ENCODE measurements at places on chromosomes 5 and 9. TPM values are rescaled to one million over a fixed set of nuclear protein-coding genes. Genes with fewer than 3 reads are reported as not detected.
A peak's percentile ranks its signal among the peaks of the same experiment; 100 is the strongest.

The LECT2 gene
- total RNA-seq, result not detected

DNA sequence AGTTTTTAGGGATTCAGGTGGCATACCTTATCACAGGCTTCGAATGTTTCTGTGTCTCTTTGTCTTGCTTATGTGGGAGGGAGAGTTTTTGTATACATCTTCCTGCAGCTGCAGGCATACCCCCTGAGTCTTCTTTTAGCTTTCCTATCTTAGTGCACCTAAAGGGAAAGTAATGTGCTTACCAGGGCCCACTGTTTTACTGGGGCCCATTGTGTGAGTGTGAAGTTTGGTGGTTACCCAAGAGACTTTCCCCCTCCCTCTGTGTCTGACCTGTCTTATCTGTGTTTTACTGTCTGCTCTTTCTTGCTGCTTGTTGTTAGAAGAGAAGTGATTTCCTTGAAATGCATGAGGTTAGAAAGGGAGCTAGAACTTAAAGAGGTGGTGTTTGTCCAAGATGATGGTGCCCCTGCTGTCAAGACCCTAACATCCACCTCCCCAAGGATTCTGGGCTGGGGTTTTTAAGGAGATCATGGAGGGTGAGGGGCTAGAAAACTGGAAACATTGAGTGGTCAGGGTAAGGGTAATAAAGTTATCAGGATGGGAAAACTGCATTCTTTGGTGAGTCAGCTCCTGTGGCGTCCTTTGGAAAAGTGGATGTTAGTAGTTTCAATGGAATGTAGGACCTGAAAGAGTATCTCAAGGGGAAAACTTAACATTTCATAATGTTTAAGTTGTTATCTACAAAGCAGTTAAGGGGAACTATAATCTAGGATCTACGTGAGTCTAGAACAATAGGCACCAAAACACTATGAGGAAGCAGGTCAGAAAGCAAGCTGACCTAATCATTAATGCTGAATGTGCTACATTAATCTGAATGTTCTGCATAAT lies 583.5 kb upstream of the TUSC1 start:
- no peaks in the 10 kb centered on the region for H3K36me3 ChIP-seq
- no peaks in the 10 kb centered on the region for H3K4me1 ChIP-seq
- no peak for DNase-seq
- no peaks in the 10 kb centered on the region for H3K27me3 ChIP-seq
- H3K4me3 ChIP-seq, result no peak overlapping the region

GRCh38 chr9:70013598-70014196 lies 30.0 kb upstream of the MAMDC2 start:
- no peak overlapping the region for H3K4me3 ChIP-seq
- peaks cover 1% of the 10 kb centered on the region for H3K27me3 ChIP-seq
- no peaks in the 10 kb centered on the region for H3K36me3 ChIP-seq
- H3K4me1 ChIP-seq, result no peaks in the 10 kb centered on the region

The MYMK gene
- not detected for total RNA-seq

- DNase-seq, result peak; percentile 43
- no peaks in the 10 kb centered on the region for H3K36me3 ChIP-seq
- H3K4me1 ChIP-seq, result no peaks in the 10 kb centered on the region
- H3K27ac ChIP-seq, result no peak overlapping the region
- H3K27me3 ChIP-seq, result peaks cover 5% of the 10 kb centered on the region
These were observed 162.2 kb downstream of the SREK1 start for GRCh38 chr5:66306105-66306843.

The CHSY3 gene
- not detected for total RNA-seq

DNA sequence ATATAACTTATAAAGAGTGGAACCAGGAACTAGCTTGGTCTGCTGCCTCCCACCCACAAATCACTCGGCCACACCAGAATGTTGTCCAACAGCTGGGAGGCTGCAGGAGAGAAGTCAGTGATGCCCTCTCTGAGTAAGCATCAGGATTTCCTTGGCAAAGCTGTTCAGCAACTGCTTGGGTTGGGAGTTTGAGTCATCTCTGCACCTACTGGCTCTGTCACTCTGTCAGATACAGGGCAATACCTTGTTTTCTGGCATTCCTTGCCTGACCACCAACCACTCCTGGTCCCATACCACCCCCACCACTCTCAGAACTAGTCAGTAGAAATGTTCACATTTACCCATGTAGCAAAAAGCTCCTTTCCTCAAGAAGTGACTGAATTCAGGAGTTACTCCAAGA lies 36.8 kb upstream of the GCNT4 start:
- H3K27me3 ChIP-seq, result no peaks in the 10 kb centered on the region
- H3K4me3 ChIP-seq, result no peak overlapping the region
- H3K27ac ChIP-seq, result no peak overlapping the region
- H3K36me3 ChIP-seq, result no peaks in the 10 kb centered on the region
- DNase-seq, result peak; percentile 48

DNA sequence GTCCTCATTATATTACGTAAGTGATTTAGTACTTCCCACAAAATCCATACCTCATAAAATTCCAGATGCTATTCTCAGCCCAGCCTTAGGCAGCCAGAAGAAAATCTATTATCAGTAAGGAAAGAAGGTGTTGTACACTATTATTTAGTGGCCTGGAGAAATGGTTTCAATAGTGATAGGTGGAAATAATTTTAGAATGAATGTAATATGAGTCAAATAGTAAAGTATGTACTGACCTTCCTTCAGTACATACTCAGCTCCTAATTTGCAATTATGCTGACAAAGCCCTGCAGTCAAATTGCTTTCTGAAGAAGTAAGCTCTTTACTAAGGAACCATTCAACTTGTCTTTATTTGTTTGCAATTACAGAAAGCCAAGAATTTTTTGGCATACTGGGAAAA lies 409.2 kb downstream of the HTR1A start:
- no peaks in the 10 kb centered on the region for H3K27me3 ChIP-seq
- no peak for DNase-seq
- no peaks in the 10 kb centered on the region for H3K36me3 ChIP-seq
